Activated naive CD4-positive, alpha-beta T cell treated with anti-CD3 and anti-CD28 coated beads for 36 hours (primary cell): ENCODE measurements at places on chromosomes 13 and 19.

DNA sequence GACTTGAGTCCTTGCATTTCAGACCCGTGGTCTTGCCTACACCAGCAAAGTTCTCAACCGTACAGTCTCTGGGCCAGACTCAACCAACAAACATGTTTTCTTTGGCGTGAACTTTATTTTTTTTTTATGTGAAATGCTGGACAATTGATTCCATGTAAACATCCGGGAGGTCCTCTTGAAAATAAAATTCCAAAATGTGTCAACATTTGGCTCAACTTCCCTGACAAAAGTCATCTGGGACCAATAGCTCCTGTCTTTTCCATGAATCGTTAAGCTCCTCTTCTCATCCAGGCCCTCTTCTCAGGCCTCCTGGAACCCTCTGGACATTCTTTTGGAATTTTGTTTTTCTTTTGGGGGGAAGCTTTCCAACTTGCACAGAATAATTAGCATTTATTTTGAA is 2.7 kb downstream of the ALDH16A1 start:
- DNase-seq, result no peak

GRCh38 chr13:112719016-112719415 is 29.2 kb downstream of the ATP11A start:
- no peak for DNase-seq

DNA sequence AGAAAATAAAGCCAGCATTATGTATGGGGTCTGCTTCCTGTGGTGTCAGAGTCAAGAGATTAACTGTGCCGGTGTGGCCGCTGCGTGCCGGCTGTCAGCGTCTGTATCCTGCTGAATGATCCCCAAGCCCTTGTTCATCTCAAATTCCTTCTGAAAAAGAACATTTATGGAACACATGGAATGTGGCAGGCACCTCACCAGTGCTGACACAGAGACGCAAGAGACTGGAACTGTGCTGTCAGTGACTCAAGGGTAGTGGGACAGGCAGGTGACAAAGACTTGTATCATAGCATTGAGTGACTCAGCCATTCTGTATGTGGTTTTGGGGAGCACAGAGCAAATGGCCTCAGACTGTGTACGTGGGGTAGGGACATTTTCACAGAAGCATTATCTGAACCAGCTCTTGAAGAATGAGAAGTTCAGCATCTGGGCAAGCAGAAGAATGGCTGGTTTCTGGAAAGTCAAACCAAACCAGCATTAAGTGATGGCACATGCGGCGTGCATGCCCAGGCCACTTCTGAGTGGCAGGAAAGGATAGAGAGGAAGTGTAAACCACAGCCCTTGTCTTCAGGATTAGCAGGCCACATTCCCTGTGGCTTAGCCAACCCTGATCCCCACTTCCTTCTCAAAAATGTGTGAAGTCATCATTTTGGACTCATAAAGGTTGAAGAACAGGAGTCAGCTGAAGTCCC is 54.0 kb upstream of the IRS2 start:
- peak; percentile 47 for DNase-seq

DNA sequence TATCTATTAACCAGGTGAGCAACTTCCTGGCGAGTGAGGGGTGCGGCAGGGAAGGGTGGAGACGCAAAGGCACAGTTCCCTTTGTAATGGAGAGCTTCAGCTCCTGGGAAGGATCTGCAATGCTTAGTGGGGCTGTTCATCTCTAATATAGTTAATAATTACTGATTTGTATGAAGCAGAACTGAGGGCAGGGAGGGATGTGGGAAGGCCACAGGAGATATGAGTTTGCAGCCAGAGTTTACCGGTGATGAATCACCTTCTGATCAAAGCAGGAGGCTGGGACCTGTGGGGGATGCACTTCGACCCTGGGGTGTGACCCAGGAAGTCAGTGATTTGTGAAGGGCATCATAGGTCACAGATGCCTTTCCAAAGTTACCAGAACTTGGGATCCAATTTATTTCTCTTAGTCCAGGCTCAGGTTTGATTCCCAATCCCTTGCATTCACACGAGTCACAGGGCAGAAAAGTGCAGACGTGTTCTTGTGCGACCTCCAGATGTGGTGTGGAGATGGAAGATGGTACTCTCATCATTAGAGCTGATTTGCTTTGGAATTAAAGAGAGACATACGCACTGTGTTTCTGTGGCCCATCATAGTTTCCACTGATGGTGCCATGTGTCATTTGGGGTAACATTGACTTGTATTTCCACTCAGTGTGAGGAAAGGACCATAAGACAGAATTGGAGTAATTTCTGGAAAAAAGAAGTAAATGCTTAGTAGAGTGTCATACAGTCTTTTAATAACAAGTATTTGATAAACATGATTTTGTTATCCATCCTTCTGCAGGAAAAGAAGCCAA is 55.0 kb downstream of the LRCH1 start:
- DNase-seq, result peak; percentile 52

DNA sequence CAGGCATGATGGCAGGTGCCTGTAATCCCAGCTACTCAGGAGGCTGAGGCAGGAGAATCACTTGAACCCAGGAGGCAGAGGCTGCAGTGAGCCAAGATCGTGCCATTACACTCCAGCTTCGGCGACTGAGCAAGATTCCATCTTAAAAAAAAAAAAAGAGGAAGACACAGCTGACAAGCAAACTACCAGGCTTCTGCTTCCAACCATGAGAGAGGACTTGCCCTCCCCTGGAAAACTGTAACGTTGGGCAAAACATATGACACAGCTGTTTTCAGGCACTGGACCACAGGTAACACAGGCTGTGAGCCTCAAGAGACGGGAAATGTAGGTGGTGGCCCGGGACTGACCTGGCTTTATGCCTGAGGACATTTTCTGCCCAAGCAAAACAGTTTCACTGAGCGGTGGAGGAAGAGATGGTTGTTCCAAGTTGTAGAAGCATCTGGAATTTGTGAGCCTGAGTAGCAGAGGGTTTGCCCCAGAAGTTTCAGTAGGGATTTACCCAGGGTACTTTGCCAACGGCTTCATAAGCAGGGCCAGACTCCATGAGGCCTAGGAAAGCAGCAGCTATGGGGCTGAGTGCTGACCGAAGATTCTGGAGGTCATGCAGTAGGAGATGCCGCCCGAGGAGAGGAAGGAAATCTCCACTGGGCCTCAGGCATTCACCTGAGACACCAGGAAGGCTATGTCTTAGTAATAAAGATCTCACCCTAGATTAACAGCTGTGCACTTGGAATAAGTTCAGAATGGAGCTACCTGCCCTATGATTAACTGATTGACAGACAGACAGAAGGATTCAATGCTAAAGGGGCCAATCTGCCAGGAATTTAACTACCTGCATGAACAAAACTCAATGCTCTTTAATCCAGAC is 88.0 kb downstream of the ABCC4 start:
- DNase-seq, result no peak

DNA sequence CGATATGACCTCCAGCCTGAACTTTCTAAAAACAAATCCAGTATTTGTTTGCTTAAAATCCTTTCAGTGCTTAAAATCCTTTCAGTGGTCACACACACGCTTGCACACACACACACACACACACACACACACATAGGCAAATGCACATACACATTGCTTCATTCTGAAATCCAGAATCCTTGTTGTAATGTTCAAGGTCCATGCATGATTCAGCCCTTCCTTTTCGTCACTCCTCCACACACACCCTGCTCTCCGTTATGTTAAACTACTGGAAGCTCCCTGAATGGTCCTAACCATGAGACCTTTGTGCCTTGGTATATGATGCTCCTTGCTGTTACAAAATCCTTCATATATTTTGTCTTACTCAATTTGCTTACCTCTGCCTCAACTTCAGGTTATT is 44.9 kb downstream of the SERTM1 start:
- DNase-seq, result no peak

DNA sequence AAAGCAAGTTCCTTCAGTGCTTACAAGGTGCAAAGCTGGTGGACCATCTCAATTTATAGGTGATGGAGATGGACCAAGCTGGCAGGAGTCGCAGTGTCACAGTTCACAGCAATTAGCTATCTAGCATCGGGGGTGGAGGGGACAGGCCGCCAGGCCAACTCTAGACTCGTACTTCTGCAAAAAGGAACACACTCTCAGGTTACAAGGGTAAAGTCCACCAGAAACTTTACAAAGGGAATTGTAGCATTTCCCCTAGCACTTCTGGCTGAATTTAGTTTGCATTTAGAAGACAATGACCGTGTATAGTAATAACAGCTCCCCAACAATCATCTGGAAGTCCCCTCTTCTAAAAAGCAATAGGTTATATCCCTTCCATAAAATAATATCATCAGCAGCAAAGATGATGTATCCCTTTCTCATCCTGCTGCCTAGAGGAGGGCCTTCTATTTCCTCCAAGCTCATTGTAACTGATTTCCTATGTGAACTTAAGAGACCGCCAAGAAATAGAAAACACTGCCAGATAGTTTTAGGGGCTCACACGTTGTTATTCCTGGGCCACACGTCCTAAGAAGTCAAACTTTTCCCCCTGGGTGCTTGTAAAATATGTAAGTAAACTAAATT is 8.5 kb upstream of the DOCK9 start:
- DNase-seq, result no peak

DNA sequence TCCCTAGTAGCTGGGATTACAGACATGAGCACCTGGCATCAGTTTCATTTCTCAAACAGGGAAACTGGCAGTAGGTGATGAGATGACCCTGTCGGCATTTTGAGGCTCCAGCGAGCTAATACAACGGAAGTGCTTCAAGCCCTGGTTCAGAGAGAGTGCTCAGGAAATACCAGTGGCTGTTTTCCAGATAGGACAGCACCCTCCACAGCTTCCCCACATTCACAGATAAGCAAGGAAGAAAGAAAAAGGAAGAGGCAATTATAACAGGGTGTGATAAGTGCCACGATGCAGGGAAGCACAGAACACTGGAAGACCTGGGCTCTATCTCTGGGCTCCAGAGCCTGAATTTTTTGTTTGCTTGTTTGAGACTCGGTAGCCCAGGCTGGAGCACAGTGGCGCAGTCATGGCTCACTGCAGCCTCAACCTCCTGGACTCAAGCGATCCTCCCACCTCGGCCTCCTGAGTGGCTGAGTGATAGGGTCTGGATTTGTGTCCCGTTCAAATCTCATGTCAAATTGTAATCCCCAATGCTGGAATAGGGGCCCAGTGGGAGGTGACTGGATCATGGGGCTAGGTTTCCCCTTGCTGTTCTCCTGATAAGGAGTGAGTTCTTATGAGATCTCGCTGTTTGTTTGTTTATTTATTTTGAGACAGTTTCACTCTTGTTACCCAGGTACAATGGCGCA is 43.5 kb downstream of the PIN1 start:
- DNase-seq, result no peak

DNA sequence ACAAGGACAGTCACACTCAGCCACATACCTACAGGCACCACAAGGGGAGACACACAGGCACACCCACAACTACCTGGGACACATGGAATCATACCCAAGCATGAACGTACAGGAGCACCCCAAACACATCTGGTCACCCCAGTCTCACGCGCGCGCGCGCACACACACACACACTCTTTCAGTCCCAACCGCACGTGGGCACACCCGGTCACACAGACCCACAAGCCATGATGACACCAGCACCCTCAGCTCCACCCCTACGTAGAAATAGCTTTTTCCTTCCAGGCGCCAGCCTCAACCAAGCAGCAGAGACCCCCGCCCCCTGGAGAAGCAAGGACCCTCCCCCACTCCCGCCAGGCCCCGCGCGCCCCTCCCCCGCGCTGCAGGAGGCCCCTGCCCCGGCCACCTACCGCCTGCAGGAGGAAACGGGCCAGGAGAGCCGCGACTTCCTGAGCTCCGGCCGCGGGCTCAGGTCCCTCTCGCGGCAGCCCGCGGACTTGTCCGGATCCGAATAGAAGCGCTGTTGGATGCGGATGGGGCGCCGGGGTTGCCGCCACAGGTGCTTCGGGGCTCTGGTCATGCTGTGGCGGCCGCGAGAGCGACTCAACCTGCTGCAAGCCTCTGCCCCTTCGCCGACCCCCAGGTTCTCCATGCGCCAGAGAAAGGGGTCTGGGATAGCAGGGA is 6.4 kb upstream of the PDE4C start:
- no peak for DNase-seq

- DNase-seq, result no peak
Observed at GRCh38 chr19:20365146-20365545, 198.1 kb downstream of the ZNF486 start.

- DNase-seq, result no peak
Observed at GRCh38 chr13:23450340-23451046, 17.0 kb upstream of the SACS start.

DNA sequence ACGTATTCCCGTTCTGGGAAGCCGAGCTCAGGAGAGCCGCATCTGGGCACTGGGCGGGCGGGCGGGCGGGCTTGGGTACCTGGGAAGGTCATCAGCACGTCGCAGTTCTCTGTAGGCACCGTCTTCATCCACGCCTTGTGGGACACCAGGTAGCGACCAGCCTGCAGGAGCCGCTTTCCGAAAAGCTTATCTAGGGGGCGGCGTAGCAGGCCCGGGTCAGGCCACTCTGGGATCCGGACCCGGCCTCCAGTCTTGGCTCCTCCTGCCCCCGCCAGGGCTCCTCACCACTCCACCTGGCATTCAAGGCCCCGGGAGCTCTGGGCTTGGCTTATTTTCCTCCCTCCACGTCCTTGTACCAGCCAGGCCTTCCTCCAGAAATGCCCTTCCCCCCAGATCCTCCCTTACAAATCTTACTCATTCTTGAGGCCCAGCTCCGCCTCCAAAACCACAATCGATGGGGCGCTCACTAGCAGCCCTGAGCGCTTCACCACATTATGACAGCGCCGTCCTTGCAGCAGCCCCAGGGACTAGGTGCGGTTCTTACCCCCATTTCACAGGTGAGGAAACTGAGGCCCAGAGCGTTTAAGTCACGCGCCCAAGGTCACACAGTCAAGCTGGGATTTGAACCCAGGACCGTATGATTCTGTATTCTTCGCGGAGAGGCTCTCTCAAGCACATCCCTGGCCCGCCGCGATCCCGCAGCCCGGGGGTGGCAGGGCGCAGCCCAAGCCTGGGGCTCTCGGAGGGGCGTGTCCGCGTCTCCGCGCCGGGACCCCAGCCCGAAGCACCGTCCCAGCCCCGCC is 843 bp downstream of the ANO8 start:
- DNase-seq, result peak; percentile 90
